ENCODE measurements at places on chromosomes 12 and 14.

- no peak for DNase-seq
Measured at GRCh38 chr12:50110762-50111351, 1.2 kb upstream of the COX14 start.

- no peak for DNase-seq
Measured at GRCh38 chr12:88996200-88996788, 356.0 kb downstream of the DUSP6 start.

DNA sequence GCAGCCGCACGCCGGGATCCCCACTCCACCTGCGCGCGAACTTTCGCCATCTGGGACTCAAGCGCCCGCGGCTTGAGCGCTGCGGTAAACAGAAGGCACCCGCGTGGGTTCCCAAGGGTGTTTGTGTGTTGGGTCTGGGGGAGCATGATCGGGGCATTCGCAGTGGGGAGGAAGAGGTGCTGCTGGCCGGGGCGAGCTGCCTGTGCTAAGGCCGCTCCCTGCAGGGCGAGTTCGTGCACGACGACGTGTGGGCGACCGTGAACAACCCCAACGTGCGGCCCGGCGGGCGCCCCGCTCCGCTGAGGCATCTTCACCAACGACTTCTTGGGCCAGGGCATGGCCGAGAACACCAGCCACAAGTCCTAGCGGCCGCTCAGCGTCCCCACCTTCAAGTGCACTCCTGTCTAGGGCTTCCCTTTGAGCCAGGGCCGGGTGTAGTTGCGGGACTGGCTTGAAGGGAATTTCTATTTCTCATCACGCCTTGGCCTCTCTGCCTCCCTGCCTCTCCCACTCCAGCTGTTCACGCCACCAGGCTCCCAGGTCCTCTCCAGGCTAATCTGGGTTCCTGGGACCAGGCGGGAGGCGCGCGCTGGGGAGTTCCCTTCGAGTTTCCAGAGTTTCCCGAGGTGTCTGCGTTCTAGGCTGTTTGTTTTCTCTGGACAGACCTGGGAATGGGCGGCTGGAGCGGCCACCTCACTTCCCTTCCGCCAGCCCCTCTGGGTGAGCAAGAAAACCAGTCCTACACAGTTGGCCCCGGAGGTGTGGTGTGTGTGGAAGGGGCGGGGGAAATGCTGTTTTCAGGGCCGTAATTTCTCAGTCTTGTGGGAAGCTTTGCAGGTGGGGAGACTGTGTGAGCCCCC lies 417.8 kb upstream of the TMTC1 start:
- no peak for DNase-seq

GRCh38 chr12:77352946-77353345 lies 287.6 kb upstream of the E2F7 start:
- DNase-seq, result no peak

- no peak for DNase-seq
Measured at GRCh38 chr14:67112344-67112743, 76.9 kb upstream of the GARIN2 start.

- no peak for DNase-seq
Measured at GRCh38 chr14:102875652-102876051, 46.8 kb upstream of the AMN start.

DNA sequence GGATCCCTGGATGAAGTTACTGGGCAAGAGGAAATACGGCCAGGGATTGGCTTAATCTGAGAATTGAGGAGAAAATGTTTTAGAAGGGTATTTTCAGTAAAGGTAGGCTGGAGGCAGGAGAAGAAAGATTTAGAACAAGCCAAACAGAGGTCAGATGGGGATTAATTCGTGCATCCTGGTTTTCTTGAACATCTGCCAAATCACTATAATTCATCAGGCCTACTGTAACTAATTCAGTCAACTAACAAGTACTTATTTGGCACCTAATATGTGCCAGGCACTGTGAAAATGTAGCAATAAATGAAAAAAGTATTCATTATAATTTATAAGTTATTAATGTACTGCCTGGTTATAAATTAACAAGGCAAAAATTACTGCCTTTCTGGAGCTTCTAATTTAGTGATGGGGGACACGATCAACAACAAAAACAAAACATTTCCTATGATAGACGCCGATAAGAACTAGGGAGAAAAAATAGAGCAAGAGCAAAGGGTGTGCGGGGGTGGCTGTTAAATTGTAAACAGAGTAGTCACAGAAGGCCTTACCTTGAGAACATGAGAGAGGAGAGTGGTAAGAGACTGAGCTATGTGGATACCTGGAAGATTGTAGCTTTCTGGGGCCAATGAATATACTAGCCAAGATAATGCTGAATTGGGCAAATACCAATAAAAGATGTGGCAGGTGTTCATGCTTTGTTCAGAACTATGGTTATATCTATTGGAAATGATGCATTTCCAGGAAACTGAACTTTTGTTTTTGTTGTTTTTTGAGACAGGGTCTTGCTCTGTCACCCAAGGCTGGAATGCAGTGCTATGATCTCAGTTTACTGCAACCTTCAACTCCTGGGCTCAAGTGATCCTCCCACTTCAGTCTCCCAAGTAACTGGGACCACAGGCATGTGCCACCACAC lies 34.0 kb downstream of the DUSP16 start:
- DNase-seq, result no peak

DNA sequence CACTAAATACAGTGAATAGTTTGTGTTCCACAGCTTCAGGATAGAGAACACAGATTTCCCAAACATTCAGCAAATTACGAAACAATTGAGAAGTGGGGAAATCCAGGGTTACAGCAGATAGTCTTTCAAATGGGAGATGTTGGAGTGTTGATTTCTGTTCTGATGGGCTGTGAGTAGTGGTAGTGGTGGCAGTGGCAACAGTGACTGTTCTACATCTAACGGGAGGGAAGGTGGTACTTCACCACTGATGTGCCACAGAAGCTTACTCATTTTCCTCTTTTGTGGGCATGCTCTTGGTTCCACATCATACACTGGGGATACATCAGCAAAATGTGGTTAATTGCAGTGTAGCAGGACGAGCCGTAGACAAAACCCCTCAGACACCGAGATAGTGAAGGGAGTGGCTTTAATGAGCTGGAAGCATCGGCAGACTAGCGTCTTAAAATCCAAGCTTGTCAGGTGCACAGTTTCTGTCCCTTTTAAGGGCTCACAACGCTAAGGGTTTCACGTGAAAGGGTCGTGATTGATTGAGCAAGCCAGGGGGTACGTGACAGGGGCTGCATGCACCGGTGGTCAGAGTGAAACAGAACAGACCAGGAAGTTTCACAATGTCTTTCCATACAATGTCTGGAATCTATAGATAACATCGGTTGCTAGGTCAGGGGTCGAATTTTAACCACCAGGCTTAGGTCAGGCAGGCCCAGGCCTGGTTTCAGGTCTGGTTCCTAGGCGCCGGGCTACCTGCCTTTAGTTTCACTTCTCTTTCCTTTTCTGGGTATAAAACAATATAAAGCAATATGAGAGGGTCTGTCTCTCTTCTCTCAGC lies 330.6 kb upstream of the FBXO33 start:
- no peak for DNase-seq

DNA sequence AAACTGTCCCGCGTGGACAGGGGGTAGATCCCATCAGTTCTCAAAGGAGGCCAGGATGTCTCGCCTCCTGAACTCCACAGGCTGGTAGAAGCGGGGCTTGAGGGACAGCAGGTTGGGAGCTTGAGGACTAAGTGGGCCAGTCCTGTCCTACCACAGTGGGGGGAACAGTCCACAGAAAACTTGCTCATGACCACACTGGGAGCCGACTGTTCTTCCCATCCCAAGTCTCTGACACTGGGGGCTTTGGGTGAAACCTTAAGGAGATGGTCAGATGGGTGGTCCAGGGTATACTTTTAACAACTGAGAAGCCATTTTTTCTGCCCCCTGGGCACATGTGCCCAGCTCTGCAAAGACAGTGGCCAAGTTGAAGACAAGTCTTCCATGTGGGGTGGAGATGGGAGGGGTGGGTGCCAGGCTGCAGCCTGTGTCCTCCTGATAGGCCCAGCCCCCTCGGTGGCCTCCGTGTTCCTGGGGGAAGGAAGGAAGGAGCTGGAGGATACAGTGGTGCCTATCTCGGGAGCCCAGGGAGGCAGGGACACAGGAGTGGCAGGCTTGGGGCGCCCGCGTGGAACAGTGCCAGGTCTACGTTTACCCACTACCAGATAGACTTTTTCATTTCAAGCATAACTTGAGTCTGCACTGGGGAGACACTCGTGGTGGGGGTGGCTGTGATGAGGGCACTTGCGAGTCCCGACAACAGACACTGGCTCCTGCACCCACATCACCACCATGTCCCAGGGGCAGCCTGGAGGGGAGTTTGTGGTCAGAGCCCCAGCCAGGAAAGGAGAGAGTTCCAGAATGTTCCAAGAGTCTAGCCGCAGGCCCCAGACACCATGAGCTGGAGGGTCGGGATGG lies 14.7 kb downstream of the RHOF start:
- DNase-seq, result no peak

GRCh38 chr14:57865066-57865402 lies 858 bp downstream of the SLC35F4 start:
- DNase-seq, result no peak

- DNase-seq, result no peak
Measured at GRCh38 chr12:116352315-116352835, 74.9 kb upstream of the MED13L start.
